Stimulated activated CD8-positive, alpha-beta memory T cell treated with anti-CD3 and anti-CD28 coated beads, Interleukin-12 subunit alpha, Interleukin-12 subunit beta, amount 100 ng/mL, for 1 hour (primary cell): ENCODE measurements at places on chromosomes 12 and 14.
A peak's percentile ranks its signal among the peaks of the same experiment; 100 is the strongest.

GRCh38 chr12:13046964-13047363, 2.8 kb downstream of the FAM234B start:
- no peak for DNase-seq

DNA sequence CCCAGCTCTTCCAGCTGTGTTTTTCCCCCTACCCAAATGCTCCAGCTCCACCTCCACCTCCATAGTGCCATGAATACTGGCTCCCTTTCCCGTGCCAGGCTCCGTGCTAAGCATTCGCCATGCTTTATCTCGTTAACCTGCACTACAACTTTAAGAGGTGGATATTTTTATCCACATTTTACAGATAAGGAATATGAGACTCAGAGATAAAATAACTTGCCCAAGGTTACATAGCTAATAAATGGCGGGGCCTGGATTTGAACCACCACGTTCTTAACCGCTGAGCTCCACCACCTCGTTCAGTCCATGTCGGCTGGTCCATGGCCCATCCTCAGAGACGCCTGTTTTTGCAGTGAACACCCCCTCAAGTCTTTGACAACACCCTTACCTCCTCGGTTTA, 115.0 kb downstream of the ZFP36L1 start:
- DNase-seq, result no peak

DNA sequence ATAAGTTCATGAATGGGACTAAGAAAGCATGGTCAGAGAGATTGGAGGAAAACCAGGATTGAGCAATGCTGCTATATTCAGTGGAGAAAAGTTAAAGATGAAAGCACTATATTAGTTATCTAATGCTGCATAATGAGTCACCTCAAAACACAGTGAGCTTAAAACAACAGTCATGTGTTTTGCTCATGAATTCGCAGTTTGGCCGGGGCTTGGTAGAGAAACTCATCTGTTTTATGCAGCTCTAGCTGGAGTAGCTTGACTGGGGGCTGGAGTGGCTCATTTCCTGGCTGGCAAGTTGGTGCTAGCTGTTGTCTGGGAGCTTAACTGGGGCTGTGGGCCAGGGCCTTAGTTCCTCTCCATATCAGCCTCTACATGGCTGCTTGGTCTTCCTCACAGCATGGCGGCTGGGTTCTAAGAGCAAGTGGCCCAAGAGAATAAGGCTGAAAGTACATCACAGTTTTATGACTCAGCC, 90.1 kb downstream of the ADCK1 start:
- DNase-seq, result no peak

GRCh38 chr14:100155049-100155621, 4.3 kb downstream of the DEGS2 start:
- DNase-seq, result no peak

- no peak for DNase-seq
Observed at GRCh38 chr12:25245491-25245890, 5.2 kb downstream of the KRAS start.

- DNase-seq, result no peak
Observed at GRCh38 chr12:109018296-109018695, 2.6 kb downstream of the SVOP start.

DNA sequence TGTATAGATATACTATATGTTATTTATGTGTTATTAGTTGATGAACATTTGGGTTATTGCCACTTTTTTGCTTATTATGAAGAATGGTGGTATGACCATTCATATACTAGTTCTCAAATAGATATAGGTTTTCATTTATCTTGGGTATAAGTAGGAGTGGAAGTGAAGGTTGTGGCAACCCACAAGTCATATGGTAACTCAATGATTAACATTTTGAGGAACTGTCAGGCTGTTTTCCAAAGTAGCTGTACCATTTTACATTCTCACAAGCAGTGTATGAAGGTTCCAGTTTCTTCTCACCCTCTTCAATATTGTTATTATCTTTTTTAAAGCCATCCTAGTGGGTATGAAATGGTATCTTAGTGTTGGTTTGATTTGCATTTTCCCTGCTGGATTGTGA, 19.0 kb upstream of the MSRB3 start:
- no peak for DNase-seq

GRCh38 chr14:36281309-36281708, 39.1 kb downstream of the MBIP start:
- DNase-seq, result no peak

GRCh38 chr14:77641534-77642341, 25.3 kb upstream of the SPTLC2 start:
- peak; percentile 54 for DNase-seq

DNA sequence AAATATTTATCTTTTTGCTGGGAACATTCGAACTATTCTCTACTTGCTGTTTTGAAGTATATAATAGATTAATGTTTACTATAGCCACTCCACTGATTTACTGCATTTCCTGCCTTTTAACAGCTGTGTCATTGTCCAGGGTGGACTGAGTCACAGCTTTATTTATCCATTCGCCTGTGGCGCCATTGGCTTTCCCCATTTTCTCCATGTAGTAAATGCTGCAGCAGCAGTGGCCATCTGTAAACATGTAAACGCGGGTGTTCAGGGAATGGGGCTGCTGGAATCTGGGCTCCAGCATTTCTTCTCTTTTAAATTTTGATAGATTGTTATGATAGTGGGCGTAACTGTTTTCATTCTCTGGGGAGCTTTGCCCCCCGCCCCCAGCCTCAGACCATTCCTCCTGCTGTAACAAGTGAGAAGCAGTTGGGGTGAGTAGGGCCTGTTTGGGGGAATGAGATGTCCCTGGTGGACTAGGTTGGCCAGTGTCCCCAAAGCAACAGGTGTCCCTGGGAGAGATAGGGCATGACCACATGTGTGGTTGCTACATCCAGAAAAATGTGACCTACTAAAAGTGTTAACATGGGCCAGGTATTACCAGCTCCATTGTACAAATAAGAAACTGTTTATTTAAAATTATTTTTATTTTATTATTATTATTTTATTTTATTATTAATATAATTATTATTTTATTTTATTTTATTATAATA, 32.9 kb downstream of the RIN3 start:
- no peak for DNase-seq

DNA sequence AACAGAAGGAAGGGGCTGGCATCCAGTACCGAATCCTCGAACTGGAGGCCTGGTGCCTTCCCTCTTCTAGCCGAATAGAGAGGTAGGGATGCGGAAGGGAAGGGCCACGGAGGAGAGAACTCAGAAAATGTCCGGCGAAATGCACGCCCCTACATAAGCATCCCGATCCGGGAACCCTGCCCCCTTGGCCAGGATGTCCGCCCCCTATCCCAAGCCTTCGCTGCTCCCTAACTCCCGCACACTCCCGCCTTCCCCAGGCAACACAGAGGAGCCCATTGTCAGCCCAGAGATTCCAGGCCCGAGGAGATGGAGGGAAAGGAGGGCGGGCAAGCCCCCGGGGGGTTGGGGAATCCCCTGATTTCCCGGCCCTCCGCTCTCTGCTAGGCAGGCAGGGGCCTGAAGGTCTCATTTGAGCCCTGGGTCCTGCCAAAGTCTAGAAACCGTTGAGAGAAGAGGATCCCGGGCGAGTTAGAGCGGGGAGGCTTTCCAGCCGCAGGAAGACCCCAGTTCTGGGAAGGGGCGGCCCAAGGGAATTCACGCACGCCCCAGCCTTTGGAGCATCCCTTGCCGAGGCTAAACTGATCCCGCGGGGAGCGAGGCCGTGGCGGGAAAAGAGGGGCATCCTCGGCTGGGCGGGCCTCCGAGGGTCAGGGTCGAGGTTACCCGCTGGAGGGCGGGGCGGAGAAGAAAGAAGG, 569 bp upstream of the ARHGEF40 start:
- DNase-seq, result no peak

DNA sequence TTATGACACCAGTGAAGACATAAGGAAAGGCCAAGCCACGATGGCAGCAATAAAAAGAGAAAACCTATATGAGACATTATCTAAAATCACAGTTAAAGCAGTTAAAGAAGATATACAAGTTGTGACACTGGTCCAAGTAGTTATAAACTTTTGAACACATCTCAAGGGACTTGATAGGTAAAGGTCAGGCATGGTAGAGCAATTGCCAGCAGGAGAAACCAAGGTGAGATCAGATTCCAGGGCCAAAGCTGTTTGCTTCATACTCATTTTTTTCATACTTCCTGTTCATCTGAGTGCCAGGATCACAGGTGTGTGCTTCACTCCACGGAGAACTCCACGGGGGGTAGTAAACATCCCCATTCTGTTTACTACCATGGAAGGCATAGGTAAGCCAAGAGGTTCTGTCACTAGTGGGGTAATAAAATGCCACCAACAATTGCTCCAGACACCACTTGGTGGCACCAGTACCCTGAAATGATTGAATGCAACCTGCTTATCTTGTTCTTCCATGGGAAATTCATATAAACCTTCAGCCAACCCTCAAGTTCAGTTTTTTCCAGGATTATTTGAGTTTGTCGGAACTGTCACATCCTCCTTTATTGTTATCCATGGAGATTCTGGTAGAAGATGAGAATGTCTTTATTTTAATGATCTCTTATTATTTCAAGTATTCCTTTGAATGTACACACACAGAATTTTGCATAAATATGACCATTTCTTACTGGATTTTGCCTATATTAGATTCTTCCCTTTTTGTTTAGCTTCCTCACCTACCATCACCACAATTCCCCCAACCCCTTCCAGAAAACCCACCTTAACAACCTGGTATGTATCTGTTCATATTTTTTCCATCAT, 59.2 kb upstream of the TSPAN8 start:
- DNase-seq, result no peak

DNA sequence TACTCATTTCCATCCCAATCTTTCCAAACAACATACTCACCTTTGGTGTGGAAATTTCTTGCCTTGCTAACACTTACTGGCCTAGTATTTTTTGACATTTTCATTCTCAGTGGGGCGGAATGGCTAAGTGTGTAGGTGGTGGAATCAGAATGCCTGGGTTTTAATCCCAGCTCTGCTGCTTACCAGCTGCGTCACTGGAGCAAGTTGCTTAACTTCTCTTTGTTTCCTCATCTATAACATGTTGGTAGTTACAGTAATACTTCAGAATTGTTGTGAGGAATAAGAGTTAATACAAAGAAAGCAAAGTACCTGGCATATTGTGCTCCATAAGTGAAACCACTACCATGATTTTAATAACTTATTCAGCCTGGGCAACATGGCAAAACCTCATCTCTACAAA, 3.0 kb upstream of the FAM177A1 start:
- no peak for DNase-seq

DNA sequence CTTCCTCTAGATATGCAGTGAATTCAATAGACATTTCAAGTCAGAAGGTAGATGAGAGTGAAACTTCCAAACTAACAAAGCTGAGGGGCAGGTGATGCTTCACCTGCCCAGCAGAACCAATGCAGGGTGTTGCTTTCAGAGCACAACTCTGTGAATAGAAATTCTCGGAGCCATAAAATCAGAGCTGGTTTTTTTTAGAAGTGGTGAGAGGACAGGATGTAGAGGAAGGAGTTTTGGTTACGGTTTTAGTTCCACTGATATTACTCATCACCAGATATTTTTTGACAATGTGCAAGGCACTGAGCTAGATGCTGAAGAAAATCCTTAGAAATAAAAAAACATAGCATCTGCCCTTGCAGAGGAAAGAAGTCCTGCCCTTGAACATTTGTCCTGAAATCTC, 62.2 kb downstream of the BMP4 start:
- no peak for DNase-seq
